ENCODE measurements at places on chromosomes 1 and 21. TPM values are rescaled to one million over a fixed set of nuclear protein-coding genes. Genes with fewer than 3 reads are reported as not detected.

PADI1 gene
- 0.05 TPM for total RNA-seq

DNA sequence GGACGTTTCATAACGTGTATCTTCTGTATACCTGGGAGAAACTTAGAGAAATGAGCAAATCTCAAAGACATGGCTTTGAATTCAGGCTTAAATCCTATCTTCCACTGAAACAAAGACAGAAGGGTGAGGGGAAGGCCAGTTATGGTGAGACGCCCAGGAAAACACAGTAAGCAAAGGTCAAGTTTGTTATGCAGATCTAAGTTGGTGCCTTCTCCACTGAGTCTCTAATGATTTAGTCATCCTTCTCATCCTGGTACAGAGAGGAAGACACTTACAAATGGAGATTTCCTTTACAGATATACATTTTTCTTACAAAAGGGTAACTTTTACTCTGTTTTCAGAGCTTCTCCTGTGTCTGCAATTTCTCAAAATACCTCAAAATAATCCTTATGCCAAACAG is 64.4 kb downstream of the MAP3K7CL start:
- DNase-seq = no peak

- DNase-seq = no peak
These were observed 190.2 kb upstream of the LYPLAL1 start for GRCh38 chr1:218983433-218983832.

- no peak for DNase-seq
These were observed 170.8 kb downstream of the SIPA1L2 start for GRCh38 chr1:232459087-232459486.

- DNase-seq = peak; percentile 74
These were observed 51.4 kb upstream of the GJA8 start for GRCh38 chr1:147851149-147851548.

GRCh38 chr1:56216218-56216617 is 363.1 kb downstream of the PLPP3 start:
- no peak for DNase-seq

- no peak for DNase-seq
These were observed 156.2 kb upstream of the CTTNBP2NL start for GRCh38 chr1:112239683-112240330.

All from dermis blood vessel endothelial cell (primary cell).